SK-N-SH (cell line): ENCODE measurements at places on chromosomes 4 and X. TPM values are rescaled to one million over a fixed set of nuclear protein-coding genes. Genes with fewer than 3 reads are reported as not detected.

GRCh38 chr4:184410748-184411147 lies 63.6 kb downstream of the IRF2 start:
- H3K27me3 ChIP-seq = no peaks in the 10 kb centered on the region
- no peak overlapping the region for H3K4me3 ChIP-seq
- H3K27ac ChIP-seq = no peak overlapping the region

DNA sequence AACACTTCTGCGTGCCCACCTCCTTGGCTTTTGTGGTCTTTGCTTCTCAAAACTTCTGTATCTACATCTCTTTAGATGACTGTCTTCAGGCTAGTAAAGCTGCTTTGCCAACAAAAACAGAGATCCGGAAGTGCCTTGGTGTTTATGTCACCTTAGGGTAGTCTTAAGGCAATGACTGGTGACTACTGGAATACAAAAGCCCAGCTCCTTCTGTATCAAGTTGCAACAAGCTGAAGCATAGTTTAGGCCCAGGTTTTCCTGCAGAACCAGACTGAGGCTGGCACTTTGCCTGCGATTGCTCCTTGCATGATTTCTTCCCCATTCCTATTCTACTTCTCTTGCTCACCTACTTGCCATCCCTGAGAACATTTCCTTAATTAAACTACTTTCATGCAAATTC lies 333.8 kb downstream of the DMD start:
- no peaks in the 10 kb centered on the region for H3K27me3 ChIP-seq
- no peak overlapping the region for H3K4me3 ChIP-seq
- H3K36me3 ChIP-seq = no peaks in the 10 kb centered on the region
- H3K4me1 ChIP-seq = no peaks in the 10 kb centered on the region

DNA sequence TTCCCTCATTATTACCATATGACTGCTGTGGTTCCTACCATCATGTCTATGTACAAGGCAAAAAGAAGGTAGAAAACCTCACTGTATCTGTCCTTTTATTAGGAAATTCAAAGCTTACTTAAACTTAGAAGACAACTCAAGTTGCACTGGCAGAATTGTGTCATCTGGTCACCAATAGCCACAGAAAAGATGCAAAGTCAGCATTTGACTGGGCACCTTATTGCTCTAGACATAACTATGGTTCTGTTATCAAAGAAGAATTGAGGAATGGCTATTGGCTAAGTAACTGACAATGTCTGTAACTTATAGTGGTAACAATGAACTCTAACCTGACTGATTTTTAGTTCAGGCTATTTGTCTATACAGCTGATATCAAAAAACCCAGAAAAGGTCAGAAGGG lies 45.3 kb downstream of the MAP9 start:
- no peaks in the 10 kb centered on the region for H3K36me3 ChIP-seq
- H3K27ac ChIP-seq = no peak overlapping the region
- H3K4me3 ChIP-seq = no peak overlapping the region
- H3K4me1 ChIP-seq = no peaks in the 10 kb centered on the region

FRG1 gene
- 11.2 and 12.4 TPM in 2 replicates for polyA plus RNA-seq

CHRDL1 gene
- polyA plus RNA-seq = 0.64 and 0.94 TPM in 2 replicates
